ENCODE measurements at places on chromosomes 12 and 14. TPM values are rescaled to one million over a fixed set of nuclear protein-coding genes. Genes with fewer than 3 reads are reported as not detected.

PPP1R1A gene
- total RNA-seq, result not detected

IFNG gene
- not detected for total RNA-seq

POTEG gene
- not detected for total RNA-seq

CD163 gene
- total RNA-seq, result not detected

CCDC175 gene
- total RNA-seq, result not detected
